ENCODE measurements at places on chromosomes 3 and 15. TPM values are rescaled to one million over a fixed set of nuclear protein-coding genes. Genes with fewer than 3 reads are reported as not detected.

Gene BLOC1S6
- 184 TPM for polyA plus RNA-seq

Gene RTP4
- polyA plus RNA-seq = not detected

Gene MNS1
- not detected for polyA plus RNA-seq

Gene ITIH1
- not detected for polyA plus RNA-seq

Gene EFCAB12
- 0.32 TPM for polyA plus RNA-seq

Gene GOLGA8J
- polyA plus RNA-seq = not detected

Gene BMF
- 5.8 TPM for polyA plus RNA-seq

Gene ALPK3
- not detected for polyA plus RNA-seq

Gene ACSBG1
- 0.32 TPM for polyA plus RNA-seq

Gene CSPG5
- 67.1 TPM for polyA plus RNA-seq

Data from neural cell (in vitro differentiated cells).